ENCODE measurements at places on chromosomes 4 and X. TPM values are rescaled to one million over a fixed set of nuclear protein-coding genes. Genes with fewer than 3 reads are reported as not detected.

RHOH gene
- not detected for total RNA-seq

GRCh38 chr4:6957148-6957520, 47.5 kb downstream of the TBC1D14 start:
- DNase-seq: no peak

DNA sequence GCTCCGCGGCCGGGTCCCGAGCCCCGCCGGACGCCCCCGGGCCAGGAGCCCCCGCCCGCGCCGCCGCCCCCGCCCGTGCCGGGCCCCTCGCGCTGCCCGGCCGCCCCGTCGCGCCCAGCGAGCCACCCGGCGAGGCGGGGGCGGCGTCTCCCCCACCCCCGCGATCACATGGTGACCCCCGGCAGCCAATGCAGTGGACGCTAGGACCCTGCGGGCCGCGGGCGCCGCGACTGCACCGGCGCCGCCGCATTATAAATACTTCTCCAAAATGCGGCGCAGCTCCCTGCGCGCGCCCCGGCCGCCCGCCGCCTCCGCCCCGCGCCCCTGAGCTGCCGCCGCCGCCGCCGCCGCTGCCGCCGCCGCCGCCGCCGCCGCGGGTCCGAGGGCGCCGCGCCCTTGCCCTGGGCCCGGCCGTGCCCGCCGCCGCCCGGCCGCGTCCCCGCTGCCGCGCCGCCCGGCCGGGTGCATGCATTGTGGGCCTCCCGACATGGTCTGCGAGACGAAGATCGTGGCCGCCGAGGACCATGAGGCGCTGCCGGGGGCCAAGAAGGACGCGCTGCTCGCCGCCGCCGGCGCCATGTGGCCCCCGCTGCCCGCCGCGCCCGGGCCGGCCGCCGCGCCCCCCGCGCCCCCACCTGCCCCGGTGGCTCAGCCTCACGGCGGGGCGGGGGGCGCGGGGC, at the start of gene NAT8L:
NAT8L (plus strand) TSS at position 282 of the 680 bp plus-strand sequence; CDS start at position 467, 185 bp downstream.
- DNase-seq: no peak

DNA sequence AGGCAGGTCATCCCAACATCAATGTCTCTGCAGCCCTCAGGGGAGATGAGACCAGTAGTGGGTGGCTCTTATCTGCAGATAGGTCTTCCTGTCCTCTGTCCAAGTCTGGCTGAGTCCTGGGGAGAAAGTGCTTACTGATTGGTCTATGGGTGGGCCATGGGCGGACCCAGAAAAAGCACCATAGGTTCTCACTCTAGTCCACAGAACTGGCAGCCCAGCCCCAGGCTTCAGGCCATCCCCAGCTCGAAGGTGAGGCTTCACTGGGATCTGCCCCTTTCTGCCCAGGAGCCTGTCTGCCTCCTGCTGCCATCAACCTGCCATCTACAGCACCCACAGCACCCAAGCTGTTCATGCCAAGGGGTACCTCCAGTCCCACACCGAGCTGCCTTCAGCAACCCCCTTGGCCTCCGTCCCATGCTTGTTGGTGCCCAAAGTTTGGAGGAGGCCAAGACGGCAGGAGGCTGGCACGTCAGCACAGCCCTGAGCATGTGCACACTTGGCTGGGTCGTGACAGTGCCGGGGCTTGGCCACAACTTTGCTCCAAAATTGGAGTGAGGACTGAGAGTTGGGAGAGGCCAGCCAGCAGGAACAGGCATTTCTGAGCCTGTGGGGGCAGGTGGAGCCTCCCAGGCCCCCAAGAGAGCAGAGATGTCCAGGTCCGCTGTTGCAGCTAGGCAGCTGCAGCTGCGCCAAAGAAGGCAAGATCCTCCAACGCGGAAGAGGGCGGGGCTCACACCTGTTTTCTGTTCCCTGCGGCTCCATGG, 99.6 kb downstream of the IQCM start:
- no peak for DNase-seq

DGKK gene
- not detected for total RNA-seq

MGARP gene
- 10.4 TPM for total RNA-seq

- no peak for DNase-seq
These were observed 163.8 kb downstream of the BANK1 start for GRCh38 chr4:101954351-101954750.

DNA sequence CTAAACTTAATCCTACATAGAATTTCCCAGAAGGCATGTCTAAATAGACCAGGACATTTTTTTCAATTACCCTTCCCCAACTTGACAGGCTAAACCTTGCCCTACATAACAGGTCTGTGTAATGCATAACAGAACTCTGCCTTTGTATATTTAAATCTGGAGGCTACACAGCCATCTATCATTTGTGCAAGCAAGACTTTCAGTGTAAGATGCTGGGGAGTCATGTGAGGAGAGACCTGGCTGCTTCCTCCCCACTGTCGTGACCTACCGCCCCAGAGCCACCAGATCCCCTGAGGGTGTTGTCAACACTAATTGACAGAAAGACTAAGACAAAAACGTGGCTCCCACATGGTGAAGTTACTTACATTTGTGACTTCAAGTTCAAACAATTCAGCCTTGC, 342.2 kb downstream of the PPARGC1A start:
- no peak for DNase-seq

DNA sequence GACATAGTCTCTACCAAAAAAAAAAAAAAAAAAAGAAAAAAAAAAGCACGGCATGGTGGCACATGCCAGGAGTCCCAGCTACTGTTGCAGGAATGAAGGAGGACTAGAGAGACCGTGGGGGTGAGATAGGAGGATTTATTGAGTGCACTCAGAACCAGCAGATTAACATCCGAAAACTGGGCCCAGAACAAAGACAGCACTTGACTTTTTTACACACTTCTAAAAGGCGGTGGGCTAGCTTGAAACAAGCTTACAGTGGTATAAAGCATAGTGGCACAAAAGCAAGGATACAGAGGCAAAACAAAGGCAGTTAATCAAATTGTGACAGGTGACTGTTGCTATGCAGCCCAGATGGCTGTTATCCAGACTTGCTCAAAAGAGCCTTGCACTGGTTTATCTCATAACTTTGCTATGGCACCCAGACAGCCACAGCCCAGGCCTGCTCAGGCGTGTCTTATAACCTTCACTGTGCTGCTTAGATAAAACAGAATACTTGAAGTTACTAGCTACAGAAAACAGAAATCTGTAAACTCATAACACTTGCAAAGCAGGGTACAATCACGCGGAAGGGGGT, 9.9 kb upstream of the PI4K2B start:
- no peak for DNase-seq

GRCh38 chr4:84151574-84151973, 347.5 kb downstream of the NKX6-1 start:
- no peak for DNase-seq

SNCA gene
- total RNA-seq: 0.30 TPM

DNA sequence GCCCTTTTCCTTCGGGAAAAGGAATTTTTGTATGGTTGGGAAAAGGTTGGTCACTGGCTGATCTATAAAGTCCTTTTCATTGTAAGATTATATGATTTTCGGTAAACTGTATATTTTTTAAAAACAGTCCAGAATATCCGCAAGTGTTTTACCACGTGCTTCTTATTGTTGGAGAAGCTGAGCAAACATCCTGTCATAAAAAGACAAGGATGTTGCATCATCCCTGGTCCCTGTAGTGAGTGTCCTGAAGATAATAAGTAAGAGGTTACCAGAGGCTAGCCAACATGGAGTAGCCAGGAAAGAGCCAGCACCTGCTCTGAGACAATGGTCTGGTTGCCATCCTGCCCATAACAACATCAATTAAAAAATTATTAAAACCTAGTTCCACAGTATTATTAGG, 5.1 kb downstream of the CXCL9 start:
- no peak for DNase-seq

DNA sequence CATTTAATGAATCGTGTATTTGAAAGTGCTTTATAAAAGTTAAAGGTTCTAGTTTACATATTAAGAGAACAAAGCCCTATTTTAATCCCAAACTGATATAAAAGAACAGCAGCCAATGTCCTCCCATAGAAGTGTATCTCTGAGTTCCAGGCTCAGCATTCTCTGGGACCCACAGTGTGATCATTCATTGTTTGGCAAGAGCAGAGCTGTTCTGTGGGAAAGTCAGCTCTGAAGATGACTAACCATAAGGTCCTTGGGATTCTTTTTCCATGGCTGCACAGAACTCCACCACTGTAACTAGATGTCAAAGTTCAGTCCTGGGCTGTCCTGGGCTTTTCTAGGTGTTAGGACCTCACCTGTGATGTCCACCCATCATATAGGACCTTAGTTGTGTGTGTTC, 157.0 kb upstream of the TLL1 start:
- DNase-seq: no peak

- no peak for DNase-seq
These were observed 54.4 kb downstream of the KDM6A start for GRCh38 chrX:44927398-44927797.

CFP gene
- total RNA-seq: 0.20 TPM

Data from HFFc6 (cell line).